ENCODE measurements at places on chromosomes 12 and 14.

DNA sequence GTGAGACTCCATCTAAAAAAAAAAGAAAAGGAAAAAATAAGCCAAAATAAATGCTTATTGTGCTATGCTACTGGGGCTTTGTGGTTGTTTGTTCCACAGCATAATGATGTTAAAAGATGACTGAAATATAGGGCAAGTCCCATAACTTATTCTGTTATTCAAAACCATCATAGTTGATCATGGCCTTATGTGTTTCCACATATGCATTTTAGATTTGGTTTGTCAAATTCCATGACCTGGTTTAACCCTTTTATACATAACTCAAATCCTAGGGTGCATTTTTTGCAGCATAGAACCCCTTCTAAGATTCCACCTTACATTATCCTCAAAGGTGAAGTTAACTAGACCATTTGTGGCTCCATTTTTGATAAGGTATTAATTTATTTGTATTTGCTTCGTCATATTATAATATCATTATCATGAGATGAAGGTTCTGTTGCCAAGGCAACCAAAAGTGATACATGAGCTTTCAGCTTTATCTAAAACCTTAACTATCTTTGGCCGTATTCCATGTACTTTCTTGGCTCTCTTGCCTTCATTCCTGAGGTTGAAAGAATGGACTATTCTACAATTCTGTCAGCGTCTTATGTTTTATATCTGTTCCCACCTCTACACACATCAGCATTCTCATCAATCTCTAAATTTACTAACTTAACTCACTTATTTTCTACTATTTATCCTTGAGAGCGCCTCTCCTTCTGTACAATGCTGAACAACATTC, 138.7 kb upstream of the DYRK2 start:
- DNase-seq, result no peak

- DNase-seq, result no peak
Measured at GRCh38 chr14:99513946-99514551, 32.8 kb downstream of the CCNK start.

- no peak for DNase-seq
Measured at GRCh38 chr14:72812292-72812851, 81.5 kb downstream of the DPF3 start.

DNA sequence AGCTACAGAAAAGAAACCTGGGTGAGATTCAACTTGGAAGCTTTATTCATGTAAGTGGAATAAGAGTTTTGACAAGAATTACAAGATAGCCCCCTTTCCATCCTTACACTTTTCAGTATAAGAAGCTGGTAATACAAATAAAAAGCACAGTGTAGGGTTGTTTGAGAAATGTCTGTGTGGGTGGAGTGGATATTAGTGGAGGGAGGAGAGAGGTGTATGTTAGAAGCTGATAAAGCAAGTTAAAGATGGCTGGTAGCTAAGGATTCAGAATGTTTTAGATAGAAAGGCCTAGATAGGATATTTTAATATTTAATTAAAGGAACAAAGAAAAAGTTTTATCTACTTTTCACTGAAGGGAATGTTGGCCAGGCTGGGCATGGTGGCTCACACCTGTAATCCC, 12.5 kb downstream of the CFAP54 start:
- no peak for DNase-seq

GRCh38 chr12:26196421-26196716, 996 bp downstream of the SSPN start:
- no peak for DNase-seq

DNA sequence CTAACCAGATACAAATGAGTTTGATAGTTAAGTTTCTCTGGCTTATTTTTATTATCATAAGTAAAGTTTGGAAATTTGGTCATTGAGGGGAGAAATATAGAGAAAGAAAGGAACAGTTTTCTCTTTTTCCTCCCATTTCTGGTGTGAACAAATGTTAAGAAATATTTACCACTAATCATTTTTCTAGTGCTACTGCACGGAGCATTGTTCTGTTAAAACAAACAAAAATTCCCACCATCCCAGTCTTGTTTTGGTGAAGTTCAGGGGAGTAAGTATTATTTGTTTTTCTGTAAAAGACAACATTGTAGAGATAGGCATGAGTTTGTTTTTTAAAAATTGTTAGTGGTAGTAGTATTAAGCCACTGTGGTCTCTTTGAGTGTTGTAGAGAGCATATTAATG, 135.3 kb downstream of the FGD4 start:
- DNase-seq, result no peak

DNA sequence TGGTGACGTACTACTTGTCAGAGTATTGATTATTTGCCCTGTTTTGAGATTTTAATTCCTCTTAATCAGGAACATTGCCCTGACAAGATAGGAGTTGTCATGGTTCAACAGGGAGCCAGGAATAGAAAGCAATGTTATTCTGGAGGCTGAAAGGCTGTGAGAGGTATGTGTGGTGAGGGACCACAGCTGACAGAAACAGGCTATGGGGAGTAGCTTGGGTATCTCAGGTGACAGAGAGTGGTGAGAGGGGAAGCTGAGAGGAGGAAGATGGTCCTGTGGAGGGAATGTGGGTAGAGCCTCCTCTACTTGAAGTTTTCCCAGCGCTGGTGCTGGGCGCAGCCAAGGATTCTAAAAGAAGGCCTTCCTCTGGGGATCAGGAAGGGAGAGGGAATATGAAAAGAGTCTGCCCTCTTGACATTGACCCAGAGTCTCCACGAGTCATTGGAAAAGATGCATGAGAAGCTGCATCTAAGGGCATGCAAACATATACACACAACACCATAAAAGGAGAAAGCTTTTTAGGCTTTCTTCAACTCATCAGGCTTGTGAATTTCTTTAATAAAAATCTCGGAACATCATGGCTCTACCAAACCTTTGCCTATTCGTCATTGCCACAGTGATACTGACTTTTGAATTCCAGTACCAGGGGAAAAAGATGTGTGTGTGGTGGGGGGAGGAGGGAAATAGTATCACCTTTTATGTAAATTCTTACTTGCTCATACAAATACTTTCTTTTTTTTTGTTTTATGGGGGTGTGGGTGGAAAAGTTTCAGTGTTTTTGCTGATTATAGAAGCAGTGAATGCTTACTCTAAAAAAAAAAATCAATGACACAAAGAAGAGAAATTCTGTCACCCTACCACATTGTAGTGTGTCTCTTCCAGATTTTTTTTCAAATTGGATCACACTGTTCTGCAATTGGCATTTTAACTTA, 39.9 kb upstream of the DHRS7 start:
- no peak for DNase-seq

GRCh38 chr12:26573225-26573909, 259.6 kb downstream of the ITPR2 start:
- no peak for DNase-seq

Measured in stimulated activated CD4-positive, alpha-beta T cell treated with anti-CD3 and anti-CD28 coated beads, Interleukin-1b, Interleukin-23, amount 100 ng/mL, for 24 hours (primary cell).